Suppressor macrophage treated with lipopolysaccharide for 4 hours (primary cell): ENCODE measurements at places on chromosomes 16 and 17.
A peak's percentile ranks its signal among the peaks of the same experiment; 100 is the strongest.

- no peak for DNase-seq
Measured at GRCh38 chr16:57529391-57530103, 6.8 kb downstream of the CCDC102A start.

DNA sequence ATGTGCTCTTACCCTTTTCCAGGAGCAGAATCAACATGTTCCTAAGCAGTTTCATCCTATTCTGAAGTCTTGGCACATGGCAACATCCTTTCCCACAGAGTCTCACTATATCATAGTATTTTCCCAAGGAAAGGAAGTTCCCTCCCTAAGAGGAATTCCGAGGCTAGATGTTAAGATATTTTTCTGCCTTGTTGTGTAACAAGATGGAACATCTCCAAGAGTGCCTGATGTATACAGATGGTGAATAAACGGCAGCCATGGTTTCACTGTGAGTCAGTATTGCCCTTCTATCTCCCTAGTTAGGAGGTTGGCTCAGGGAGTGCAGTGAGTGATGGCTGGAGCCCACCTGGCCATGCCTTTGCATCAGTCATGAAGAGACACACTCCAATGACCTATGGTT, 48.2 kb downstream of the SPACA3 start:
- DNase-seq = no peak

DNA sequence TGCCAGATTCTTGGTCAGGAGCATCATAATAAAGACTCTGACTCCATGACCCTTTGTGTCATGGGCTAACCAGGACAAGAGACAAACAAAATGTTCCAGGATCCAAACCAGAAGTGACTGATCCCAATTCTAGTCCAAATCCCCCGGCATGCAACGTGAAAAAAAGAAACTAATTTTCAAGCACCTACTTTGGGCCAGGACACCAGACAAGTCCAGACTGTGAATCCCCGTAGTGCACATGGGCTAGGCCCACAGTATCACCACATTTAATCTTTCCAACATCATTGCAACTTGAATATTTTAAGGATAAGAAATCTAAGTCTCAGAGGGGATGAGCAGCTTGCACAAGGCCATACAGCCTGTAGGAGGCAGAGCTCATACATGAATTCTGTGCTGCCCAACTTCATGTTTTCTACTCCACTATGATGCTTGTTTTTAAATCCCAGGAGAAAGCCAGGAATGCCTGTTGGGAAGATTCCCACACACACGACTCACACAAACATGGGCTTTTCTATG, 365.7 kb downstream of the NPIPA8 start:
- DNase-seq = no peak

- peak; percentile 76 for DNase-seq
Measured at GRCh38 chr16:66608241-66609138, 4.0 kb downstream of the CMTM3 start.

- DNase-seq = no peak
Measured at GRCh38 chr16:68784721-68785120, 47.6 kb downstream of the CDH1 start.
